ENCODE measurements at places on chromosomes 1 and 21.

DNA sequence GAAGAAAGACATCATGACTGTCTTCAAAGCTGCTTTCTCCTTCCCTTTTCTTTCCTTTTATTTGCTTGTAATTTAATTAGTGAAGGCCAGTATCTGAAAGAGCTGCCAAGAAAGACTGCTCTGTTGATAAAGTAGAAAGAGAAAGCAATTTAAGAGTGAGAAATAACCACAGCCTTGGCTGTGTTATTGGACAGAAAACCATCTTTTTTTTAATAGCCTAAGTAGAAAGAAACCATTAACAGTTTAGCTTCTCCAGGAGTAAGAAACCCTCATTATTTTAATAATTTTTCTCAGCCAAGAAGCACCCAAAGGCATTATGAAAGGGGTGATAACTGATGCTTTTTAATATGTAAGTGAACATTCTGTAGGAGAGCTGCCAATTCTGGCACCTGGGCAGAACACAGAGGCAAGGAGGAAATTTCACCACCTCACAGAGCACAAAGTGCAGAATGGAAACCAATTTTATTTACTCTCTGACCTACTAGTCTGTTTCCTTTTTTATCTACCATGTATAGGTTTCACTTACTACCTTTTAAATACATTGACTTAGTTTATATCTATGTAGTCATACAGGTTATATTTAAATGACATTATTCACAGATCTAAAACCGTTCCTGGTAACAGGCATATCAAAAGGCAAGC, 703.2 kb downstream of the MRPL39 start:
- no peak overlapping the region for H3K4me3 ChIP-seq
- DNase-seq: no peak
- H3K27ac ChIP-seq: no peak overlapping the region
- H3K4me1 ChIP-seq: no peaks in the 10 kb centered on the region

- H3K36me3 ChIP-seq: no peaks in the 10 kb centered on the region
- no peak overlapping the region for H3K27ac ChIP-seq
- H3K27me3 ChIP-seq: no peaks in the 10 kb centered on the region
- H3K4me1 ChIP-seq: no peaks in the 10 kb centered on the region
- H3K4me3 ChIP-seq: no peak overlapping the region
These were observed 120.2 kb upstream of the KCNE2 start for GRCh38 chr21:34243562-34243961.

DNA sequence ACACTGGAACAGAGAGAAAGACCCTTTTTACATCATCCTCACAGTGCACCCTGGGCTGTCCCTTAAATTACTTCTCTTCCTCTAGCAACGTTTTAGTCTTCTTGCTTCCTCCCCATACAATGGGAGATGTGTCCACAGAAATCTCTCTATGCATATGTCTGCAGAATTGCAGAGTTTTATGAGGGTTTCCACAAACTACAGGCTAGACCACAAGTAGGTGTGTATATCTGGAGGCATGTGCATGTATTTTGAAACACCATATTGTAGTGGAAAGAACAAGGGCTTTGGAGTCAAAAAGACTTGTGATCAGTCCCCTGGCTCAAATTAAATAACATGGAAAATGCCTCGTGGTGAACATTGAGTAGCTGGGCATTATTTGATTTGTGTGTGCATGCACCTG, 121.3 kb upstream of the IPO9 start:
- H3K4me3 ChIP-seq: no peak overlapping the region
- H3K4me1 ChIP-seq: peaks cover 12% of the 10 kb centered on the region
- no peaks in the 10 kb centered on the region for H3K27me3 ChIP-seq
- no peaks in the 10 kb centered on the region for H3K36me3 ChIP-seq
- H3K27ac ChIP-seq: no peak overlapping the region

DNA sequence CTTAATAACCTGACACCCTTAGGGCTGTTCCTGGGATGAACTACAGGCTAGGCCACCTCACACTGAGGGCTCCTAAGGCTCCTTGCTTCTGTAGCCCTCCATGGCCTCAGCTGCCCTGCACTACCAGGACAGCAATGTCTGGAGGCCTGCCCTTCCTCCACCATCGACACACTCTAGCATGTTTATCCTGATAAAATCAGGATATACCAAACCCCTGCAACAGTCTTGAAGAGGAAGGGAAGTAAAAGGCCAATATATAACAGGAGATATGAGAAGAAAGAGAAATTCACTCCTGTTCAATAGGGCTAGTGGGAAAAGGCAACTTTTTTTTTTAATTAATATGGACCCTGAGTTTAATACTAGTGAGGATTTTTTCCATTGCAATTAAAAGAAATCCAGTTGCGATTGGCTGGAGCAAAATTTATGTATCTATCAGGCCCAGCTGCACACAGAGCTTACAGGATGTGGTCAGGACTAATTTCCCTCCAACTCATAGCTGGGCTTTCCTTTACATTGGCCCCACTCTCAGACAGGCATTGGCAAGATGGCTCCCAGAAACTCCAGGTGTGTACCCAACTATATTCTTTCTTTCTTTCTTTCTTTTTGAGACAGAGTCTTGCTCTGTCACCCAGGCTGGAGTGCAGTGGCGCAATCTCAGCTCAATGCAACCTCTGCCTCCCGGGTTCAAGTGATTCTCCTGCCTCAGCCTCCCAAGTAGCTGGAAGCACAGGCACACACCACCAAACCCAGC, 13.5 kb upstream of the ATP2B4 start:
- no peaks in the 10 kb centered on the region for H3K27me3 ChIP-seq
- no peak for DNase-seq
- H3K27ac ChIP-seq: no peak overlapping the region
- H3K4me1 ChIP-seq: no peaks in the 10 kb centered on the region
- H3K36me3 ChIP-seq: no peaks in the 10 kb centered on the region
